Suprapubic skin (tissue), 4 donors: ENCODE measurements at places on chromosomes 5 and 9. TPM values are rescaled to one million over a fixed set of nuclear protein-coding genes. Genes with fewer than 3 reads are reported as not detected.

GRCh38 chr5:135880278-135880677, 15.4 kb downstream of the IL9 start:
- H3K4me1 ChIP-seq: no peaks in the 10 kb centered on the region
- no peaks in the 10 kb centered on the region for H3K27me3 ChIP-seq
- no peak overlapping the region for H3K27ac ChIP-seq
- H3K36me3 ChIP-seq: no peaks in the 10 kb centered on the region
- no peak overlapping the region for H3K4me3 ChIP-seq

GRCh38 chr5:7382588-7382987, 13.3 kb upstream of the ADCY2 start:
- DNase-seq: no peak
- no peaks in the 10 kb centered on the region for H3K27me3 ChIP-seq
- H3K4me3 ChIP-seq: no peak overlapping the region
- H3K36me3 ChIP-seq: no peaks in the 10 kb centered on the region
- no peaks in the 10 kb centered on the region for H3K4me1 ChIP-seq

The HRH2 gene
- total RNA-seq: 1.1 TPM

The CEL gene
- 5.8 TPM for total RNA-seq

GRCh38 chr5:73390972-73391371, 57.6 kb downstream of the FOXD1 start:
- no peaks in the 10 kb centered on the region for H3K36me3 ChIP-seq
- DNase-seq: no peak
- no peak overlapping the region for H3K27ac ChIP-seq
- no peak overlapping the region for H3K4me3 ChIP-seq
- H3K27me3 ChIP-seq: peaks cover 10% of the 10 kb centered on the region

The FBP2 gene
- not detected for total RNA-seq

The PCDHGA4 gene
- 3.5 TPM for total RNA-seq

GRCh38 chr9:87674565-87675299, 51.2 kb upstream of the CTSL start:
- no peak for DNase-seq
- peaks cover 4% of the 10 kb centered on the region for H3K36me3 ChIP-seq
- no peaks in the 10 kb centered on the region for H3K27me3 ChIP-seq

DNA sequence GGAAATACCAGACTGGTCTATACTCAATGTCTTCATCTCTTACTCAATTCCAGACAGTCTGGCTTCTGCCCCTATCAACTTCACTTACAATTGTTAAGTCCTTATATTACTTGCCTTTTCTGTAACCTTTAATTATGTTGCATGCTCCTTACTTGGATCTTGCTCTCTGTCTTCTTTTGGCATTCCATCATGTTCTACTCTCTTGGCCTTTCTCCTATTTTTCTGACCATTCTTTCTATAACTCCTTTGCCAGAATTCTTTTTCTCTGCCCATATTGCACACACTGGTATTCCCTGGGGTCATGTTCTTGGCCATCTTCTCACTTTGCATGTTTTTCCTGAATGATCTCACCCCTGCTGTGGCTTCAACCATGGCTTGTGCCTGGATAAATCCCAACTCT, 209.8 kb upstream of the ZNF462 start:
- no peak overlapping the region for H3K4me3 ChIP-seq
- no peaks in the 10 kb centered on the region for H3K4me1 ChIP-seq
- H3K27ac ChIP-seq: no peak overlapping the region
- DNase-seq: no peak
- no peaks in the 10 kb centered on the region for H3K36me3 ChIP-seq

DNA sequence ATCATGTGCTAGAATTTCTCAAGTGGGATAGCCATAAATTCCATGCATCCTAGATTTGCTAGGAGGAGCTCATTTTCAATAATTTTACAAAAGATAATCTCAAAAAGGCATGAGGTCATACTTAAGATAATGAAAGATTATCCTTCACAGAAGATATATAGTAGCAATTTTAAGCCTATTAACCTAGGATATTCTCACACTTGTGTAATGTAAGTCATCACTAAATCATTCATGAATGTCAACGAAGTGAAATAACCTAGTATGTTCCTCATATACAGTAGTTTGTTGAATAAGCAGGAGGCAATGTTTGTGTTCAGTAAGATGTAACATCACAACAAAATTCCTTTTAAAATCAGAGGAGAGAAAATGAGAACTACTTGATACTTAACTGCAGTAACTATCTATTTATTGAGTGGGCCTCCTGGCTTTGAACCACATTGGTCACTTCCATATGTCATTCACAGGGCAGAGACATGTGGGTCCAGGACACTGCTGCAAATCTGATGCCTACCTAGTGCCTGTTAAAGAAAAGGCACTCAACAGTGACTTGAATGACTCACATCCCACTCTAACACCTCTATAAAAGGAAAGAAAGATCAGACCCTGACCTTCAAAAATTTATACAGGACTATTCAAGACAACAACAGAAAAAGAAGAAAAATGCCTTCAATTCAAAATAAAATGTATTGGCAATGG, 8.2 kb downstream of the LIFR start:
- H3K36me3 ChIP-seq: no peaks in the 10 kb centered on the region
- no peak overlapping the region for H3K4me3 ChIP-seq
- no peak overlapping the region for H3K27ac ChIP-seq
- DNase-seq: no peak

DNA sequence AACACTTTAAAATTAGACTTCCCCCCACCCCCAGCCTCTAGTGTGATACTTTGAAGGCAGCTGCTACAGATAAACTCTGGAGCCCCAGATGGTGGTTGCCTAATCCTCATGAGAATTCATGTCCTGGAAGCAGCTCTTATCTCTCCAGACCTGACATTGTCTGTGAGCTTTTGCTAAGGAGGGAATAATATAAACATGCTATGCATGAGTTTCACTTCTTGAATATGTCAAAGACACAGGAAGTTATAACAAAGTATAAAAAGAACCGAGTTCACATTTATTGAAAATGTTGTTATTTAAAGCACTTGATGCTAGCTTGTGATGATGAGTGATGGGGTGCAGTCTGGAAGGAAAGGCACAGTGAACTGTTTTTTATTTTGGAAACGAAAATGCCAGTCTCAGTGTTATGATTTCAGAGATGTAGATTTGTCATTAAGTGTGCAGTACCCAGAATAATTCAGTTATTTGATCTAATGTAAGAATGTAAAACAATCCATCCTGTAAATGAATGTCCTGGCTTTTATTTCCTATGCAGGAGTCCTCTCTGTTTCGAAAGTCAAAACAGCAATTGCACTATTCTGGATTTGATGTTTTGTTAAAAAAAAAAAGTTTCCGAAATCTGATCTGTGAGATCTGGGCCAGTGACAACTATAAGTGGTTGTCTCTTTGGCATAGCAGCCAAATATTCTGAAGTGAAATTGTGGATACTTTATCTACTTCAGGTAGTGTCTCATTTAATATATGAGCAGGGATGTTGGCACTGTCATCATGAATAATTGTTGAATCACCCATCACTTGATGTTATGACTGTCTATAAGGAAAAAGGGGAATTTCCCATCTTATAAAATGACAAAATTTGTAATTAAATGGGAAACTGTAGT, 77.0 kb downstream of the ZCCHC7 start:
- DNase-seq: no peak
- no peaks in the 10 kb centered on the region for H3K27me3 ChIP-seq
- H3K4me1 ChIP-seq: peaks cover 9% of the 10 kb centered on the region
- H3K27ac ChIP-seq: no peak overlapping the region

The RABEPK gene
- total RNA-seq: 11.4 TPM

The IFNA16 gene
- total RNA-seq: not detected

DNA sequence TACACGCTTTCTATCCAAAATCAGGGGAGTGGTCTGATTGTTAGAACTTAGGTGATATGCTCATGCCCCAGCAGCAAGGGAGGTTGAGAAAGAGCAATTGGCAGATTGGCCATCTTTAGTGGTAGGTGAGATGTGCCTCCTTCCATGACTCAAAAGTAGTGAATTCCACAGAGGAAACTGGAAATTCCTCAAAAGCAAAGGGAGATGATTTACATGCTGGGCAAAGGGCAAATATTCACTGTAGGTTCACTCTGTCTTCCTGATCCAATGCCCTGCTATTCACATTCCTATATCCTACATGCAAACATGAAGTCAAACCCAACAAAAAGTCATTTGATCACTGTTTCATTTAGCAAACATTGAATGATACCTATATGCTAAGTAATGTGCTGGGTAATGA, 130.1 kb upstream of the ZNF608 start:
- no peak overlapping the region for H3K4me3 ChIP-seq
- H3K36me3 ChIP-seq: no peaks in the 10 kb centered on the region
- no peaks in the 10 kb centered on the region for H3K4me1 ChIP-seq
- H3K27me3 ChIP-seq: no peaks in the 10 kb centered on the region

The NPR3 gene
- 8.7 TPM for total RNA-seq

DNA sequence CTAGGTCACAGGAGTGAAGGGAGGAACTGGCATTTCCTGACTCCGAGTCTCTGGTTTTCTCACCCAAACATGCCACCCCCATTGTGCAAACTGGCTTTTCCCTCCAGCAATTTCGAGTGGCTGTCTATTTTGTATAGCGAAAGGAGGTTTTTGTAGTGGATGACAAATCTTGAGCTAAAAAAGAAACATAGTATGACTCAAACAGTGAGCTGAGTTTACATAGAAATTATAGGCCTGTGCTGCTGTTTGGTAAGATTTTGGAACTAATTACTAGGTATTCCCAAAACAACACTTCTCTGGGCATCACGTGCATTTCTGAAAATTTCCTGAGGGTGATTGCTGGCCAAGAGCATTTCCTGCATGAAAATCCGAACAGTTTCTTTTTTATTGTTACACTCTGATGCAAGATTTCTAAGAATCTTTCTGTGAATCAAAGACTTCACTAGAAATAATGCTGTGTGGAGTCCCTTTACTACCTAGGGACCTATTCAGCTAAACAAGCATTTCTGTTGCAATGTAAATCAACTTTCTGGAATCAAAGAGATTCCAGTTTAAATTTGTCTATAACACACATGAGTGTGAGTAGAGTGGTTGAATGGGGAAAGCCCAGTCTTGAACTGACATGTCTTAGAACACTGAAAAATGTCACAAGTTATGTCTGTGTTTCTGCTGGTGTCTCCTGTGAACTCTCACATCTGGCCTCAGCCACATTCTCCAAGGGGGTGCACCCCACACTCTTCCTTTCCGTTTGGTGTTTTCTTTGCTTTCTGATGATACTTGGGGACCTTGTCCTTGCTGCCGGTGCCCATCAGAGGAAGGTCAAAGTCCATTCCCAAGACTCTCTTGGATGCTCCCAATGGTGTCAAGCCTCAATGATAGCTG, 33.3 kb upstream of the DAPK1 start:
- H3K27me3 ChIP-seq: no peaks in the 10 kb centered on the region
- H3K4me3 ChIP-seq: no peak overlapping the region
- peaks cover 20% of the 10 kb centered on the region for H3K4me1 ChIP-seq
- H3K36me3 ChIP-seq: no peaks in the 10 kb centered on the region

GRCh38 chr5:125189531-125189941, 443.1 kb upstream of the ZNF608 start:
- H3K27me3 ChIP-seq: no peaks in the 10 kb centered on the region
- no peak overlapping the region for H3K27ac ChIP-seq
- DNase-seq: no peak
- no peak overlapping the region for H3K4me3 ChIP-seq

DNA sequence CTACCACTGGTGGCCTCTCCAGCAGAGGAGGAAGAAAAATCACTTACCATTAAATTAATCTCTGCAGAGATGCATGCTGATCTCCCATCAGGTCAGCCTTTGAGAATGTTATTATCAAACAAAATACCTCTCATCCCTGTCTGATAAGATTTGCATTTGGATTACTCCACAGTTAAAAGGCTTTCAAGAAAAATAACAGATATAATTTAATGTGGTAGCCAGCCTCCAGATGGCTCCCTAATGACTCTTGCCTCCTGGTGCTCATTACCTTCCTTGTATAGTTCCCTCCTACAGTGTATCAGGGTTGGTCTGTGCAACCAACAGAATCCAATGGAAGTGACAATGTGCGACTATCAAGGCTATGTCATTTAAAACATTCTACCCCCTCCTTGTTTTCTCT, 63.6 kb upstream of the TNPO1 start:
- no peaks in the 10 kb centered on the region for H3K27me3 ChIP-seq
- H3K27ac ChIP-seq: no peak overlapping the region
- no peaks in the 10 kb centered on the region for H3K36me3 ChIP-seq
- no peak for DNase-seq
- H3K4me1 ChIP-seq: no peaks in the 10 kb centered on the region

The RASGEF1C gene
- total RNA-seq: 0.81 TPM

DNA sequence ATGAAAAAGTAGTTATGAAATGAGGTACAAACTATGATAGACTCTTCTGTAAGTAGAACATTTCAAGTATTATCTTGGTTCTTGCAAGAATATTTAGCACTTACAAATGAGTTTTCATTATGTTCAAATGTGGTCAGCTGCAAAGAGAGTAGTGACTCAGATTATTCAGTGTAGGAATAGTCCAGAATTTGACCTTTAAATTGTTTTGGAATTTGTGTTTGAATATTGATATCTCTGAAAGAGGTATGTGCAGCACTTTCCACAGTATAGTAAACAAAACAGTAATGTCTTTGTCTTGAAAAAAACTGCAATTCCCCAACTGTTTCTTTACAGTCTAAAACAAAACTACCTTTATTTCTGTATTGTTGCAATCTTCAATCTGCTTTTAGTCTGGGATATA, 56.1 kb downstream of the WDR70 start:
- H3K27me3 ChIP-seq: no peaks in the 10 kb centered on the region
- H3K27ac ChIP-seq: no peak overlapping the region
- no peak overlapping the region for H3K4me3 ChIP-seq
- no peaks in the 10 kb centered on the region for H3K4me1 ChIP-seq
- no peaks in the 10 kb centered on the region for H3K36me3 ChIP-seq

The WWC1 gene
- 28.3 TPM for total RNA-seq

The MSMP gene
- not detected for total RNA-seq

GRCh38 chr9:15374310-15374709, 48.4 kb upstream of the SNAPC3 start:
- no peaks in the 10 kb centered on the region for H3K36me3 ChIP-seq
- no peaks in the 10 kb centered on the region for H3K27me3 ChIP-seq
- no peak overlapping the region for H3K4me3 ChIP-seq
- no peak overlapping the region for H3K27ac ChIP-seq

GRCh38 chr9:37405764-37406380, 16.6 kb upstream of the GRHPR start:
- H3K27ac ChIP-seq: no peak overlapping the region
- H3K36me3 ChIP-seq: no peaks in the 10 kb centered on the region
- H3K4me1 ChIP-seq: no peaks in the 10 kb centered on the region
- no peak overlapping the region for H3K4me3 ChIP-seq

DNA sequence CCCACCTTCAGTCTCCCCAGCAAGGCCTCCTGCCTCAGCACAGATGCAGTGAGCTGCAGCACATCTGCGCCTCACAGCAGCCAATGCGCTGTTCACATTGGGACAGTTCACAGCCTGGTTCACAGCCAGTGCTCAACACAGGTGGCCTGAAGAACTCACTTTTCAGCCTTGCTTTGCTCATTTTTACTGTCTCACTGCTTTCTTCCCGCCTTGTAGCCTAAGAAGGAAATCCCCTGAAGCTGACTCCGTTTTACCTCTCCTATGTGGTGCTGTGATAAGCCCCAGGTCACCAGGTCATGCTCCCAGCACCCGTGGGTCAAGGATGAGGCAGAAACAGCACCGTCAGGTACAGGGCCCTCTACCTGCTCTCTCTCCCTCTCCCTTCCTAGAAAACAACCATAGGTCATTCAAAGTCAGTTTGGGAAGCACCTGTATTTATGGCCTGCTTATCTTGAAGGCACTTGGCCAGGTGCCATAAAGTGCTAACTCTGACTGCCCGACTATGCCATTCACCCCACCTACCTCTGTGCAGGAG, 1.1 kb downstream of the GCNT4 start:
- no peak for DNase-seq
- H3K27me3 ChIP-seq: no peaks in the 10 kb centered on the region
